ENCODE measurements at places on chromosomes 5 and 9.

- no peak overlapping the region for H3K27ac ChIP-seq
- peaks cover 2% of the 10 kb centered on the region for H3K27me3 ChIP-seq
- H3K36me3 ChIP-seq = no peaks in the 10 kb centered on the region
- H3K4me1 ChIP-seq = no peaks in the 10 kb centered on the region
- DNase-seq = no peak
Observed at GRCh38 chr9:114131808-114132549, 23.4 kb upstream of the COL27A1 start.

- peaks cover 54% of the 10 kb centered on the region for H3K27me3 ChIP-seq
- no peak for DNase-seq
- H3K4me1 ChIP-seq = peaks cover 5% of the 10 kb centered on the region
- no peaks in the 10 kb centered on the region for H3K36me3 ChIP-seq
- no peak overlapping the region for H3K4me3 ChIP-seq
Observed at GRCh38 chr5:1444361-1445189, 665 bp downstream of the SLC6A3 start.

DNA sequence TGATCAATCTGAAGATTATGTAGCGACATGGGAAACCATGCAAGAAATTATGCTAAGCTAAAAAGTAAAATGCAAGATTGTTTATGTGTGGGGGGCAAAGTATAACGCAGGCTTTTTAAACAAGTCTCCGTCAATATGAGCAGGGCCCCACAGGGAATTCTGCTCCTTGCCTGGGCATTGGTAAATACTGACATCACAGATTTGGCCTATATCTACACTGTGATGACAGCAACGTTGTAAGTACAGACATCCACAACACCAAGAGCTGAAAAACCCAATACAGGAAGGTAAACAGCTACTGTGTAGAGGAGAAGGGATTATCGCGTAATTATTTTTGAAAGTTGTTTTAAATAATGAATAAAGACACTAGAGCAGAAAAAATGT, 74.5 kb upstream of the SLC25A51 start:
- no peak for DNase-seq
- H3K4me1 ChIP-seq = no peaks in the 10 kb centered on the region
- H3K27me3 ChIP-seq = no peaks in the 10 kb centered on the region
- no peaks in the 10 kb centered on the region for H3K36me3 ChIP-seq

DNA sequence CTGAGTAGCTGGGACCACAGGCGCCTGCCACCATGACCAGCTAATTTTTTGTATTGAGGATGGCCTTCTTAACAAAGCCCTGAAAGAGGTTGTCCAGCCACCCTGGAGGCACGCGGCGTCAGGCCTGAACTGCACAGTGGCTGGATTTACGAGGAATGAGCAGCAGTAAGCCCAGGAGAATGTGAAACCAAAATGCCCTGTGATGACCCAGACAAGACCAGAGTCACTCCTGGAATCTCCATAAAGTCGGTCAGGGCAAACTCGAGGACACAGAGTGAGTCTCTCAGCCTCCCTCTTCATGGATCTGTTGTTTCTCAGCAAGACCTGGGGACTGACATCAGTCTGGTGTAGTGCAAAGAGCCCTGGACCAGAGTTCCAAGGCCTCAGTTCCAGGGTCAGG, 53.2 kb upstream of the C5orf58 start:
- no peaks in the 10 kb centered on the region for H3K4me1 ChIP-seq
- DNase-seq = no peak
- H3K4me3 ChIP-seq = no peak overlapping the region

DNA sequence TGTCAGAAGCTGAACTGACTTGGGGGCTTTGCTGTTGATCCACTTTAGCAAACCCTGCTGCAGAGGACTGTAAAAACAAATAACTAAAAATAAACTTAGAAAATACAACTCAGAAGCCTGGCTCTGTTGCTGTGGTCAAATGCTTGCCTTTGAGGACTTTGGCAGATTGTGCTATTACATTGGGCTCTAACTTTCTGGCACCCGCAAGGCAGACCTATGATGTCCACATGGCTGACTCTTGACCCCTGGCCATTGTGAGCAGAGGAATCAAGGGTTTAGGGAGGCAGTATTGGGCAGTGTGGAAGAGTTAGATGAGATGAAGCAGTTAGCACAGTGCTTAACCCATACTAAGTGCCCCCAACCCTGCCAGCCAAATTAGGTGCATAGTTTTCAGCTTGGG, 34.0 kb downstream of the OTULIN start:
- H3K4me3 ChIP-seq = no peak overlapping the region
- H3K27me3 ChIP-seq = no peaks in the 10 kb centered on the region
- DNase-seq = no peak
- H3K36me3 ChIP-seq = peaks cover 67% of the 10 kb centered on the region
- H3K27ac ChIP-seq = no peak overlapping the region

DNA sequence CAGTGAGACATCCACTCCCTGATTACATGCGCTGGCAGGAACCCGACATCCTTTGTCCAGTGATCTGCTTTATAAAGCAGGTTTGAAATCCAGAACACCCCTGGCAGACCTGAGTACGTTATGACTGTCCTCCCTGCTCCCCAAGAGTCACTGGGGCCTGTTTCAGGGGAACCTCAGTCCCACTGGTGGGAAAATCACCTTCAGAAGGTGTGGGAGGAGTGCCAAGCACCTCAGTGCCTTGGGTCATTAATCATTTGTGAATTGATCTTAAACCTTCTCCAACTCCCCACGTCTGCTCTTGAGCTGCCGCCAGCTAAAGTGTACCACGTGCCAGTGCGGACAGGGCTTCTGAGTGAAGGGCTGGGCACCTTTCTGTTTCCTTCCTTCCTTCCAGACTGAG, 16.2 kb downstream of the SLC6A3 start:
- DNase-seq = no peak
- H3K27ac ChIP-seq = no peak overlapping the region
- H3K4me1 ChIP-seq = no peaks in the 10 kb centered on the region
- H3K36me3 ChIP-seq = peaks cover 4% of the 10 kb centered on the region
- no peak overlapping the region for H3K4me3 ChIP-seq

DNA sequence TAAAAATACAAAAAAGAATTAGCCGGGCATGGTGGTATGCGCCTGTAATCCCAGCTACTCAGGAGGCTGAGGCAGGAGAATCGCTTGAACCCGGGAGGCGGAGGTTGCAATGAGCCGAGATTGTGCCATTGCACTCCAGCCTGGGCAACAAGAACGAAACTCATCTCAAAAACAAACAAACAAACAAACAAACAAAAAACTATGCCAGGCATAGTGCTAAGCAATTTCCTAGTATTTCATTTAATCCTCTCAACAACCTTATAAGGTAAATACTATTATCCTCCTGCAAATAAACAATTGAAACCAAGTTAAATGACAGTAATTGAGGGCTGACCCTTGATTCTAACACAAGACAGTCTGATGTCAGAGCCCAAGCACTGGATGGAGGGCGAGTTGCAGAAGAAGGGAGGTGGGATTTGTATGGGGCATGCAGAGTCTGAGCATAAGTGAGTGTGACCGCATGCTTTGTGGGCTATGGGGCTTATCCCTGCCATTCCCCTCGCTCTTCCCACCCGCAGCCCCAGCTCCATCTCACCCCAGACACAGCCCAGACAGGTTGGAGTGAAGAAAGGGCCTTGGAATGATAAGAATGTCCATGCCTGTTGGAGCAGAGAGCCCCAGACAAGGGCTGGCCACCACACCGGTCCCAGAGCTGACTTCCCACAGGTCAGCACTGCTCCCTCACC, 24.3 kb upstream of the RPS14 start:
- H3K27me3 ChIP-seq = peaks cover 2% of the 10 kb centered on the region
- H3K27ac ChIP-seq = no peak overlapping the region
- H3K4me1 ChIP-seq = no peaks in the 10 kb centered on the region
- DNase-seq = no peak
- H3K36me3 ChIP-seq = no peaks in the 10 kb centered on the region
- no peak overlapping the region for H3K4me3 ChIP-seq

DNA sequence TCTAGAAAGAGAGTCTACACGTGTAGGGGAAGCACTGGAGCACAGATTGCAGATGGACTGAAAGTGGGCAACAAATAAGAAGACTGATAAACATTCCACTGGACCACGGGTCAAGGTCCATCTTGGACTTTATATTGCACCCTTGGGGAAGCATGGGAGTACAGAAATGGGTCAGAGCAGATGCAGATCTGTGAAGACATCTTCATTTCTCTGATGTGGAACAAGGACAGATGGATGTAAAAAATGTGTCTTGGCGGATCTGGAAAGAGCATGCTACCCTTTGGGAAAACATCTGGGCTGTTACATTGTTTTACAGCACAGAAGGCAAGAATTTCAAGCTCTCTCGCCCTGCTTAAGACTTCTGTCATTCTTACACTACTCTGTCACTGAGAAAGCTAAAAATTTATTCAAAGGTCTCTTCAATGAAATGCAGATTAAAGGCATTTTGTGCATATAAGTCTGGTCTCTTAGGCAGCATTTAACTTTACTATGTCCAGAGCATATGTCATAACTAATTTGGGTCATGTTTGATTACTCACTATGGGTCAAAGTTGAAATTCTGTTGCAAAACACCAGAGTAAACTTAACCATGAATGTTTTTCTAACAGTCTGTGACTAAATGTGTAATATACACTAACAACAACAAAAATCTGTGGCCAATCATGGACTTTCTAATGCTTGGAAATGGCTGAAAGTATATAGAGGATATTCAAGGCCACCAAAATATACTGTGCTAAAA, 756.4 kb upstream of the DMAC1 start:
- DNase-seq = no peak
- H3K27ac ChIP-seq = no peak overlapping the region
- no peaks in the 10 kb centered on the region for H3K4me1 ChIP-seq
- H3K4me3 ChIP-seq = no peak overlapping the region
- H3K36me3 ChIP-seq = no peaks in the 10 kb centered on the region
- no peaks in the 10 kb centered on the region for H3K27me3 ChIP-seq

DNA sequence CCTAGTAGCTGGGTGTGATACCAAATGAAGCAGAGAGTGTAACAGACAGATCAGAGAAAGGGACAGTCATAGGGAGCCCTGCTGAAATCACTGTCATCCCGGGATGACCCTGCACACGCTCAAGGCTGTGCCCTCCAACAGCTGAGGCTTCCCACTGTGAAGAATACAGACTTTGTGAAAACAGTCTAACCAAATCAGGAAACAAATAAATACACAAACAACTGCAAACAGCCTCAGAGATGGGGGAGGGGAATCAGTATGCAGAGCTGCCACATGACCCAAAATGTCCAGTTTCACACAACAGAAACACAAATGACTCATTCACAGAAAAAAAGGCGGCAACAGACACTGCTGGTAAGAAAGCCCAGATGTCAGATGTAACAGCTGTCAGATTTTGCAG, 101.9 kb downstream of the ADAMTS2 start:
- H3K27ac ChIP-seq = no peak overlapping the region
- H3K27me3 ChIP-seq = peaks cover 20% of the 10 kb centered on the region
- DNase-seq = no peak
- H3K4me1 ChIP-seq = no peaks in the 10 kb centered on the region
- H3K36me3 ChIP-seq = no peaks in the 10 kb centered on the region

GRCh38 chr5:79471556-79471955, 42.4 kb downstream of the HOMER1 start:
- DNase-seq = no peak
- no peak overlapping the region for H3K4me3 ChIP-seq
- no peaks in the 10 kb centered on the region for H3K36me3 ChIP-seq
- H3K27me3 ChIP-seq = no peaks in the 10 kb centered on the region
- peaks cover 3% of the 10 kb centered on the region for H3K4me1 ChIP-seq

- no peak overlapping the region for H3K4me3 ChIP-seq
- H3K4me1 ChIP-seq = no peaks in the 10 kb centered on the region
Observed at GRCh38 chr9:16143310-16143709, 590.5 kb downstream of the CCDC171 start.

- H3K27ac ChIP-seq = no peak overlapping the region
- peak; percentile 7 for DNase-seq
- no peak overlapping the region for H3K4me3 ChIP-seq
- H3K4me1 ChIP-seq = peaks cover 15% of the 10 kb centered on the region
Observed at GRCh38 chr5:82676661-82677060, 398.5 kb upstream of the RPS23 start.

GRCh38 chr5:68015381-68016302, 199.9 kb upstream of the PIK3R1 start:
- no peak for DNase-seq
- no peak overlapping the region for H3K27ac ChIP-seq
- no peaks in the 10 kb centered on the region for H3K36me3 ChIP-seq
- H3K27me3 ChIP-seq = peaks cover 6% of the 10 kb centered on the region

GRCh38 chr9:99573085-99573484, 248.6 kb upstream of the NR4A3 start:
- peaks cover 5% of the 10 kb centered on the region for H3K27me3 ChIP-seq
- no peak overlapping the region for H3K27ac ChIP-seq
- no peak overlapping the region for H3K4me3 ChIP-seq

- no peak overlapping the region for H3K27ac ChIP-seq
- H3K4me1 ChIP-seq = peaks cover 16% of the 10 kb centered on the region
- peaks cover 7% of the 10 kb centered on the region for H3K36me3 ChIP-seq
- no peak for DNase-seq
- no peak overlapping the region for H3K4me3 ChIP-seq
Observed at GRCh38 chr9:113597390-113598241, 134.1 kb downstream of the RGS3 start.

- no peak overlapping the region for H3K4me3 ChIP-seq
- H3K27ac ChIP-seq = no peak overlapping the region
- DNase-seq = no peak
- no peaks in the 10 kb centered on the region for H3K36me3 ChIP-seq
Observed at GRCh38 chr9:8074713-8075286, 275.2 kb upstream of the DMAC1 start.

DNA sequence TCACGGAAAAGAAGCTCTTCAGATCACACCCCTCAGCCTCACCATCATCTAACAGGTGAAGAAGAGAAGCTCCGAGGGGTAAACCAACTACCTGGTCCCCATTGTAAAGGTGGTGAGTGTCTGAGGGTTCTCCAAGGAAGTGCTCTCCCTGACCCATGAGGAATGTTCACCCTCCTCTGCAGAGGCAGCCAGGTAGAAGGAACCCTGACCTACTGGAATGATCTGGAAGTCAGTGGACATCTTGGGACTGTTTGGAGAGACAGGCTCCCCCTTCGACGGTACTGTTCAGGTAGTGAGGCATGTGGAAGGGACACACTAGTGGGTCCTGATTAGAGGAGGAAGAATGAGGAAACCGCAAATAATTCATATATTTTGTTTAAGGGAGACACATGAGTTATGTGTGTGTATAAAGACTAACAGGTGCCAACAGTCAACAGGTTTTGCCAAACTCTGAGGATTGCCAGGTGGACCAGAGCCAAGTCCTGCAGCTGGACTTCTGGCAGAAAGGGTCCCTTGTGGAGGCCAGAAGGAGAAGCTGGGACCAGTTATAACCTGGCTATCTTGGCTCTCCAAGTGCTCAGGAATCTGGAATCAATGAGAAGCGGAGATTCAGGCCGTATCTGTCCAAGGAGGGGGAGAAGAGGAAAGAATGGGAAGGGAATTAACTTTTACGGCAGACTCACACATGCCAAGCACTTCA, 3.0 kb upstream of the ZBTB34 start:
- H3K27me3 ChIP-seq = peaks cover 6% of the 10 kb centered on the region
- peaks cover 12% of the 10 kb centered on the region for H3K4me1 ChIP-seq
- H3K4me3 ChIP-seq = no peak overlapping the region
- H3K36me3 ChIP-seq = no peaks in the 10 kb centered on the region
- DNase-seq = no peak
